ENCODE measurements at places on chromosomes 16 and 17.

- DNase-seq = peak; percentile 46
These were observed 29.0 kb downstream of the KDM8 start for GRCh38 chr16:27232061-27232900.

- DNase-seq = no peak
These were observed 4.4 kb downstream of the SSTR5 start for GRCh38 chr16:1076801-1077576.

- DNase-seq = no peak
These were observed 1.6 kb downstream of the GLG1 start for GRCh38 chr16:74605332-74605731.

DNA sequence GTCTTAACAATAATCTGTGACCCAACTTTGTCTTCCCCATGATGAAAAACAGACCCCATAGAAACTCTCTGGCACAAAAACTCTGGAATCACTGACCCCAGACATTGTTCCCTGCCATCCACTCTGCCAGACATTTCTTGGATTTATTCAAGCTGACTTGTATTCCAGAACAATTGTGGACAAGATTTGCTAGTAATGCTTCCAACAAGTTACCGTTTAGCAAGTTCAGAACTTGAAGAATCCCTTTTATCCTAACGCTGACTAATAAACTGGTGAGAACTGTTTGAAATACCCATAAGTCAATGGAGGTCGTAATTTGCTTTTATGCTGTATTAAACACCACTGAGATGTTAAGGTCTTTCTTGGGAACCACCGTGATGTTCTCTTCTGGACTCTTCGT, 10.5 kb downstream of the HSBP1 start:
- no peak for DNase-seq

- DNase-seq = no peak
These were observed 13.2 kb upstream of the NUP93 start for GRCh38 chr16:56716761-56717160.

DNA sequence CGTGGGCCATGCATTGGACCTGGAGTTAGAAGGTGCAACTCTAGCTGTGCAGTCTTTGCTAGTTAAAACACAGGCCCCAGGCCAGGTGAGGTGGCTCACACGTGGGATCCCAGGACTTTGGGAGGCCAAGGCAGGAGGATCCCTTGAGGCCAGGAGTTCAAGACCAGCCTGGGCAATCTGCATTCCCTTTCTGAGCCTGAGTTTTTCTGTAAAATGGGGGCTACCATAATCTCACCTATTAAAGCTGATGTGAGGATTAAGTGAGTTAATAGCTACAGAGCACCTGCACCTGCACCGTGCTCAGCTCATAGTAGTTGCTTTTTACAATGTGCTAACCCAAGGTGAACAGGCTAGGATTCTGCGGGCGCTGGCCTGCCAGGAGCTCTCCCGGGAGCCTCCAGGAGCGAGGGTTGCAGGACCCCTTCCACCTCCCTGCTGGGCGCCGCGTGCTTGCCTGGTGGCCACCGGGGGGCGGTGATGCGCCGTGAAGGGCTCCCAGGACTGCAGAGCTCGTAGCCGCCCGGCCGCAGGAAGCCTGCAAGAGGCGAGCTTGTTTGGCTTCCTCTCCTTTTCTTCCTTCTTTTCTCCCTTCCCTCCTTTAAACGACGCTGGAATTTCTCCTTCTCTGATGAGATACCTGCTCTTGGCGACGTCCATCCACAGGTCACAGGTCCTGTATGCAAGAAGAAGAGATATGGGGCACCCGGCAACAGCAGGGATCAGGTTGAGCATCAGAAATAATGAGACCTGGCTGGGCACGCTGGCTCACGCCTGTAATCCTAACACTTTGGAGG, 51.3 kb downstream of the ZFP90 start:
- DNase-seq = peak; percentile 73

- DNase-seq = no peak
These were observed 1.8 kb downstream of the ZNRF1 start for GRCh38 chr16:75000481-75001081.

GRCh38 chr16:19645557-19645981, 72.5 kb downstream of the KNOP1 start:
- DNase-seq = no peak

- no peak for DNase-seq
These were observed 84.3 kb downstream of the CYTH1 start for GRCh38 chr17:78697554-78698343.

DNA sequence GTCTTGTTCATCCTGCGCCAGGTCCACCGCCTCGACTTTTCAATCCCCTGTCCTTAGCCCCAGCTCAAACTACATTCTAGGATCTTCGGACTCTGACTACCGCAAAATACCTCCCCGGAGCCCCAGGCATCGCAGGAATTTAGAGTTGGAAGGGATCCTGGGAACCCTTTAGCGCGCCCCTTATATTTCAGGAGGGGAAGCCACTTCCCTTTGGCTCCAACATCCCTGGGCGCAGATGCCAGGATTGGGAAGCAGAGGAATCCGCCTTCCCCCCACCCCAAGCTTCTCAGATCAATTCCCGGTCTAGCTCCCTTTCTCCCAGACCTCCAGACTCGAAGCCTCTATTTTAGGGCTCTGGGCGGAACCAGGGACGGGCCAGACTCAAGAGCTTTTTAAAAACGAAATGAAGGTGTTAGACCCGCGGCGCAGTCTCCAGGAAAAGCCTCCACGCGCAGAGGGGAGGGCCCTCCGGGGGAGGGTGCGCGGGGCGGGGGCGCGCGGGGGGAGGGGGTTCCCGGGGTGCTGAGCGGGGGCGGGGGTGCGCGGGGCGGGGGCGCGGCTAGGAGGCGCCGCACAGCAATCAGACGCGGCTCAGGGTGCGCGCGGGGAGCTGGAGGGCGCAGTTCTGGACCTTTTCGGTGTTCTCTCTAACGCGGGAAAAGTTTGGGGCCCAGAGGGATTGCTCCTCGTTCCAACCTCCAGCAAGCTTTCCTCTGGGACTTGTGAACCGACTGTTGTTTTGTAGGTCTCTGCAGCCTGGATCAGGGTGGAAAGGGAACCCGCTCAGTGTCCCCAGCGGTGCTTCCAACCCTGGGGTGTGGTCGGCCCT, 1.6 kb downstream of the AHSP start:
- DNase-seq = no peak

DNA sequence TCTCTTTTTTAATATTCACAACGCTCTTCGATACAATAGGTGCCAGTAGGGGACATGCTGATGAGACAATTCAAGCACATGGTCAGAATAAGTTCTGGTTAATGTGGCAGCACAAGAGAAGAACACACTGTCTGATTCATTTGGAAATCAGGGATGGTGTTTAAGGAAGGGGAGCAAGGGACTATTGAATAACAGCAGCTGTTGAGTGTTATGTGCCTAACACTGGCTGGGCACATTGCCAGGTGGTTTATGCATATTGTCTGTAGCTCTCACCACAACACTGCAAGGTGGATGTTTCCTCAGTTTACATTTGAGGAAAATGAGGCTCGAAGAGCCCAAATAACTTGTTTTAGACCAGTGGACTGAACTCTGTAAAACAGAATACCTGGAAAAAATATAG, 44.2 kb downstream of the LYRM9 start:
- no peak for DNase-seq

DNA sequence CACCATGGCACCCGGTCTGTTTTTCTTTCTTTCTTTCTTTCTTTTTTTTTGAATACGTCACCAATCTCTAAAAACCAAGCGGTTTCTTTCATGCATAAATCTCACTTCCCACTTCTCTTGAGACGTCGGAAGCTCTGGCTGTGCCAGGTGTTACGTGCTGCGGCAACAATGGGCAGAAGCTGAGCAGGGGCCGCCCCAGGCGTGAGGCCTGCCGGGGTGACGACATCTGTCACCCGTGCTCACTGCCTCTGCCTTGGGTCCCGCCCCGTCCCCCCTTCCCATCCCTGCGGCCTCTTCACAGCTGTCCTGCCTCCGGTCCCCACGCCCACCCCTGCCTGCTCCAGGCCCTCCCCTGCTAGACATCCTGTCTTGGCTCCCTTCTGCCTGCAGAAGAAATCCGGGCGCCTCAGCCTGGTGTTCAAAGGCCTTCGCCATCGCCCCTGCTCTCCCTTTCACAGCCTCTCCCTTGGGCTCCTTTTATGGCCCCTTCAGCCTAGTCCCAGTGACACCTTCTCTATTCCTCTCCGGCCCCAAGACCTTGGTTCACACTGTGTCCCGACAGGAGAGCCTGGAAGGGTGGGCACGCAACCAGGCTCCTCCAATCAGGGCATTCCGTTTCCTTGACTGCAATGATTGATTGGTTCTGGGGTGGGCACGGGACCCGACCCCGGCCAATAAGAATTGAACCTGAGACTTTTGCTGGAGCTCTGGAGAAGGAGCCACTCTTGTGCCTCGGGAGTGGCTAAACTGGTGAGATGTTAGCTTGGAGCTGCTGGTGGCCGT, 4.8 kb downstream of the P2RX1 start:
- DNase-seq = peak; percentile 70

DNA sequence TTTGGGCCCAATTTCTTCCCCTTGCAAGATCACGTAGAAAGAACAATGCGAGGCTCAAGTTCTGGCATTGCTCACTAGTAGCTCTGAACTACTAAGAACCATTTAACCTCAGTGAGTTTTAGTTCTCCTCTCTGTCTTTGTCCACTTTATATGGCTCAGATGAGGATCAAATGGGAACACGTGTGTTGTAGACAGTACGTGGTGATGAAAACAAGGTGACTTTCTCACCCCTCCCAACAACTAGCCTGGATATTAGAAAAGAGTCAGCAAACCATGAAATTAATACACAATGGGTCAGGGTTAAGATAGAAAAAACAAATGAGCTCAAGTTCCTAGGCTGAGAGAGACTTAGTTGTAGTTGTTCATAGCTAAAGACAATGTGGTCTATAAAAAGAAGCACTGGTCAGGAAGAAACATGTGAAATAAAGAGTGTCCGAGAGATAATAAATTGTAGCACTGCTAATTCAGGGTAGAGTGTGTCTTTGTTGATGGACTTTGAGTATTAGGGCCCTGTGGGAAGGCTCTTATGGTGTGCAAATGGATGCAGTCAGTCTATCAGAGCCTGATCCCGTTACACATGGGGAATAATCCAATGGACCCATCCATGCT, 417.0 kb downstream of the HAPSTR1 start:
- DNase-seq = no peak

DNA sequence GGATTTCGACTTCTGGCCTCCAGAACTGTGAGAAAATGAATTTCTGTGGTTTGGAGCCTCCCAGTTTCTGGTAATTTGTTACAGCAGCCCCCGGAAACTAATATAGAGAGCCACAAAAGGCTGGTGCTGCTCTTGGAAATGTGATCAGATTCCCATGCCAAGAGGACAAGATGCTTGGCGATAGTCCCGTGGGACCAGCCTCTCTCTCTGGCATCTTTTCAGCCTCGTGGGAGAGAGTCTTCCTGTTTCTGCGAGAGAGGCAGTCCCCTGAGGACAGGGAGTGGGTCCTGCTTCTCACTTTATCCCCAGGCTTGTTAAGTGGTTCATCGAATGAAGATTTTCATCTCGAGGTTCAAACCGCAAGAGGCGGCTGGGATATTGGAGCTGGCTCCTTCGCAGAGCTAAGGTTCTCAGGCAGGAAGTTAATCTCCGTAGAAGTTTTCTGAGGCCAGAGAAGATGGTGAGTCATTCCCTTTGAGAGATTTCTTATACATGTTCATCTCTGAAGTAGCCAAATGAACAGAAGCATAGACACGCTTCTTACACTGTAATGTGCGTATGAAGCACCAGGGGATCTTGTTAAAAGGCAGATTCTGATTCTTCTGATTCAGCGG, 211.6 kb upstream of the SDK2 start:
- DNase-seq = no peak

DNA sequence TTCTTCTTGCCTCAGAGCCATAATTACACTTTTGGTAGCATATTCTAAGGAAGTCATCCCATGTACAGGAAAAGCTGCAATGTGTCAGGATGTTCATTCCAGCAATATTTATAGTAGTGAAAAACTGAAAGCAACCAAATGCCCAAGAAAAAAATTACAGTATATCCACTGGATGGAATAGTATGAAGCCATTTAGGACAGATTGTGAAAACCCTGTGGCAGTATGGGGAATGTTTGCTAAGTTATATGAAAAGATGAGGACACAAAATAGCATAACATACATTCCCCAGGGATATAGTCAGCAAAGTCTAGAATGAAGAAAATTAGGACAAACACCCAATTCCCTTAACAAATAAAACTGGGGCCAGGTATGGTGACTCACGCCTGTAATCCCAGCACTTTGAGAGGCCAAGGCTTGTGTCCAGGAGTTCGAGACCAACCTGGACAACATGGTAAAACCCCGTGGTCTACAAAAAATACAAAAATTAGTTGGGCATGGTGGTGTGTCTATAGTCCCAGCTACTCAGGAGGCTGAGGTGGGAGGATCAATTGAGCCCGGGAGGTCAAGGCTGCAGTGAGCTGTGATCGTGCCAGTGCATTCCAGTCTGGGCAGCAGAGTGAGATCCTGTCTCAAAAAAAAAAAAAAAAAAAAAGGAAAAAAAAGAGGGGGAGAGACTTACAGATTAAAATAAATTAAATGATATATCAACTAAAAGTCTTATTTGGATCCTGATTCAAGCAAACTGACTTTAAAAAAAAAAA, 2.3 kb downstream of the LRRC3C start:
- DNase-seq = no peak

GRCh38 chr16:79598348-79599181, 2.0 kb downstream of the MAF start:
- DNase-seq = no peak

- DNase-seq = no peak
These were observed 72.6 kb upstream of the CNEP1R1 start for GRCh38 chr16:49952386-49952785.

GRCh38 chr17:51365090-51365489, 104.7 kb downstream of the UTP18 start:
- DNase-seq = no peak

- no peak for DNase-seq
These were observed 55.2 kb downstream of the RAI1 start for GRCh38 chr17:17736205-17737183.

DNA sequence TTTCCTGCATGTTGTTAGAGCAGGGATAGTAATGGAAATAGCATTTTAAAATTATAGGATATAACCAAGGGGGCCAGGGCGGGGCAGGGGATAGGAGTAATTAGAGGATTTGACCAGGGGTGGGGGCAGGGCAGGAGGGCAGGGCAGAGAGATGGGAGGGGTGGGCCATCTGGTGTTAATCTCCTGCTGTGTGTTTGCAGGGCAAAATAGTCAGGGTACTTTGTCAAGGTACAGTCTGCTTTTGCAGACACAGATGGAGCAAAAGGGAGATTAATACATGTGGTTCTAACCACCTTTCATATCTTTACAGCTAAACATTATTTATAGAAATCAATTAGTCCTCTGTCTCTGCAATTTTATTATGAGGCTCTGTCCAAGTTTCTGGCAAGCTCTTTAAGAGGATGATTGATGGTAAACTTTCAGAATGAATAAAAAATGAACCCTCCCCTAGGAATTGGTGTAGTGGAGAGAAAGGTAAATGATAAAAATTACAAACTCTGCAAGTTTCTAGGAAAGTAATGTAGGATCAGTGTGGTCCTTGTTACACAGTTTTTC, 6.6 kb downstream of the ANKFN1 start:
- no peak for DNase-seq

- no peak for DNase-seq
These were observed 83.0 kb downstream of the EMP2 start for GRCh38 chr16:10497132-10498101.

Data from activated T-cell treated with anti-CD3 and anti-CD28 coated beads for 48 hours (primary cell).